ENCODE measurements at places on chromosomes 16 and 17.

- no peak for DNase-seq
These were observed 35.0 kb downstream of the GAN start for GRCh38 chr16:81349608-81350305.

DNA sequence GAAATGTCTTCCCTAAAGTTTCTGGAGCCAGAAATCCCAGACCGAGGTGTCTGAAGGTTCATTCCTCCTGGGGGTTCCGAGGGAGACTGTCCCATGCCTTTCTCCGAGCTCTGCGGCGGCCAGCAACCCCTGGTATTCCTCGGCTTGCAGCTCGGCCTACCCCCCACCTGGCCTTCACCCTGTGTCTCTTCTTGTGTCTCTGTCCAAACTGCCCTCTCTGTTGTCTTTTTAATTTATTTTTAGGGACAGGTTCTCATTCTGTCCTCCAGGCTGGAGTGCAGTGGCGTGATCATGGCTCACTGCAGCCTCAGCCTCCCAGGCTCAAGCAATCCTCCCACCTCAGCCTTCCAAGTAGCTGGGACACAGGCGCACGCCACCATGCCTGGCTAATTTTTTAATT lies 211.7 kb downstream of the SEC14L1 start:
- DNase-seq, result no peak

GRCh38 chr17:18002171-18002570 lies 29.5 kb downstream of the DRC3 start:
- DNase-seq, result no peak

- DNase-seq, result no peak
These were observed 5.0 kb upstream of the ZNF750 start for GRCh38 chr17:82844796-82845162.

- no peak for DNase-seq
These were observed 61.4 kb downstream of the ZDHHC7 start for GRCh38 chr16:84949772-84950436.

GRCh38 chr16:68035227-68035626 lies 12.1 kb downstream of the DUS2 start:
- DNase-seq, result no peak

DNA sequence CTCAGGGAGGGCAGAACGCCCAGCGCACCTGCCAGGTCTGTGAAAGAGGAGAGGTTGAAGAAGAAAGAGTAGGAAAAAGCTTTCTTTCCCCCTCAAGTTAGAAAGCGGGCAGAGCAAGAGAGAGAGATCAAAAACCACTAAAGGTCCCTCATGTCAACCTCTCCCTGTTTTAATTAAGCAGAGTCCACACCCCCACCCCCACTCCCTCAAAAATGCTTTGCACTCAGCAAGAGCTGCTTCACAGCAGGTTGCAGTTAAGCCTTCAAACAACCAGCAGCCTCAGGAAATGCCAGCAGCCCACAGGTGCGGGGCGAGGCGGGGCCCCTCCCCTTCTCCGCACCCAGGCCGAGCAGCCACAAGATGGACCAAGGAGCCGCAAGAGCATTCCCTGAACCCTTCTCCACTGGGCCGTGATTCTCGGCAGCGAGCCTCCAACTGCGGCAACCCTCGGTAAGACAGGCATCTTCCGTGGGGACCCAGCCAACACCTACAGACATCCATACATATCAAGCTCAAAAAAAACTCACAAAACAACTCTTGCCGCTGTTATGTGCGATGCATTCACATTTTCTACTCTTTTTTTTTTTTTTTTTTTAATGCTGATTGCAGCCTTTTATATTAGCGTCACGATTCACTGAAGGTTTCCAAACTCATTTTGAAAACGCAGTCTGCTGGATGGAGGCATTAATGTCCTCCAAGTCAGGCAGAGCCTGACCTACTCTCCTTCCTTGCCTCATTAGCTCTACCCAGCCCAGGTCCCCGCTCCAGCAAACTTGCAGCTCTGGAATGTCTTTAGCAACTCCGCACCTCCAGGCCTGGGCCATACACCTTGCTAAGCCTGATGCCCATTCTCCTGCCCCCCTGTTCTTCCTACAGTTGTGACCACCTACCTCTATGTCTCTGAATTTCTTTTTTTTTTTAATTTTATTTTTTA lies 66.1 kb downstream of the AXIN2 start:
- no peak for DNase-seq

DNA sequence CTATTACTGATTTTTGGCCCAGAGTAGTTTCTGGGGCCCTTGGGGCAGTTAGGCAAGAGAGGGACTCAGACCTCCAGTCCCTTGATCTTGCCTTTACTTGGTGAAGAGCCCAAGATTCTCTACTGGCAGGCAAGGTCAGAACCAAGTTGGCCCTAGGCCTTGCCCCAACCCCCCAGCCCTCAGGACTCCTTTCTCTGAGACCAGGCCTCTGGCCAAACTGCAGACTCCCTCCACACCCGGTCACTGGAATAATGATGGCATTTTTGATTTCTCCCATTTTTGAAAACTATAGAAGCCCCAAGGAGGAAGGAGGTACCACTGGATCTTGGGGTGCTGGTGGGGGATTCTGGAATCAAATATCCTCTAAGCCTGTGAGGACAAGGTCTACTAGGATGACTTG lies 18.0 kb upstream of the HOXB9 start:
- no peak for DNase-seq

GRCh38 chr16:65782611-65783600 lies 583.6 kb upstream of the CDH5 start:
- DNase-seq, result no peak

DNA sequence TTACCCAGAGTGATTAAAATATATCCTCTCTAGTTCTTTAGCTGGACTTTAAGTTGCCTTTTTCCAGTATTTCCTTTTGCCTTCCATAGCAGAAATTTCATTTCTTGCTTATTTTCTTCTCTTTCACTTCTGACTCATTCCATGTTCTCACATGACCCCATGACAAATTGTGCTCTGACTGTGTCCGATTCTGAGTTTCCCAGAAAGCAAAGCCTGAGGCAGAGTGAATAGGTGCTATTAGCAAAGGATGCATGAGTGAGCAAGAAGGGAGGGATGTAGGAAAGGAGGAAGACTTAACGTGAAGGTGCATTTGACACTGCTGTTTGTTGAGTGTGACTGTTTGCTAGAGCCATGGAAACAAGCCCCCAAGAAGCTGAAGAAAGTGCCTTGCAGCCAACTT lies 82.6 kb upstream of the CNTNAP4 start:
- no peak for DNase-seq

GRCh38 chr17:76566988-76567431 lies 18.6 kb downstream of the ST6GALNAC2 start:
- no peak for DNase-seq

DNA sequence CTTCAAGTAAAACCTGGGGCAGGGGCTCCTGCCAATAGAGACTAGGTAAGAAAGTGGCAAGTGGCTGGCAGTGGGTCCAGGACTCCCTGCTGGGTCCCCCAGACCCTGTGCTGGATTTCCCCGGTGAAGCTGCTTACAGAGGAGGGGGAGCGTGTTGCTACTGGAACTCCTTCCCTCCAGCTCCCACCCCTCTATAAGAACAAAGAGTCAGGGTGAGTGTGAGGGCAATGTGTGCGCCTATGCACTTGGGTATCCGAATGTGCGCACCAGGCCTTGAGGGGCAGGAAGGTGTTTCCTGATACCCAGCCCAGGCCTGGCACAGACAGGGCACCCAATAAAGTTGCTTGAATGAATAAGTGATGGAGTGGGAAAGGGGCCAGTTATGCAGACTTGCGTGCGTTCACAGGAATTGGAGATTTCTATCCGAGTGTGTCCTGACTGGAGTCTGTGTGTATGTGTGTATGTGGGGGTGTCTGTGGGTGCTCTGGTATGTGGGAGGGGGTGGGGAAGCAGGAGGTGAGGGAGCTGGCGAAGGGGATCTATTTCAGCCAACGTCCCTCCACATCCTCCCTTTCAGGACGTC lies 11.7 kb downstream of the NEUROD2 start:
- DNase-seq, result no peak

- no peak for DNase-seq
These were observed 20.7 kb upstream of the LRRC37A start for GRCh38 chr17:46274238-46274637.

GRCh38 chr17:27546624-27547300 lies 84.2 kb upstream of the LGALS9 start:
- no peak for DNase-seq

DNA sequence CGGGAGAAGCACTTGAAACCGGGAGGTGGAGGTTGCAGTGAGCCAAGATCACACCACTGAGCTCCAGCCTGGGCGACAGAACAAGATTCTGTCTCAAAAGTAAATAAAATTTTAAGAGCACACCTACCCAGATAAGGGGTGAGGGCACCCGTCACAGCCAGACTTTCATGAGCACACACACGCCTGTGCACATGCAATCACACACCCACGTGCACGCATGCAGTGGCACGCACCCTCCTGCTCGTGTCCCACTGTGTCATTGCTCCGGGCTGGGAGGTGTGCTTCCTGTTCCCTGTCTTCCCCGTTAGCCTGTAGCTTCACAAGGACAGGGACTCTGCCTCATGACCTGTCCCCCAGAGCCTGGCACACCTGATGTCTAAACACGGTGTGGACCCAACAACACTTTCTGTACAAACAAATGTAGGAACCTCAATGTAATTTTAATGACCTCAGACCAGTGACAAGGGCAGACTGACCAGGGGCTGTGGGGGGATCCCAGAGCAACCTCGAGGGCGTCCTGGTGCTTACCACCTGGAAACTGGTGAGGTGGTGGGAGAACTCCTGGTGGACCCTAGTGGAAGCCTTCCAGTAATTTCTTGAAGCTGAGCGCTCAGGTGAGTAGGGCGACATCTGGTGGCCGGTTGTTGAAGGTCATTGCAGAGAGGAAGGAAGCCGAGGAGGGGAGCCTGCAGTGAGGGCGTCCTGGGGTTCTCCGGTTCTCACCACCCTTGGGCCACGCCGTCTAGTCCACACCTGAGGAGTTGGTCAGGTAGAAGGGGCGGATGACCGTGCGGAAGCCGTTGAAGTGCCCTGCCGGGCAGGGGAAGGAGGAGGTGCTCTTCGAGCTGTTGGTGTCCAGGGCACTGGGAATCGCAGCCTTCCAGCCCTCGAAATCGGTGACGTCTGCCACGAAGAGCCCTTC lies 8.6 kb downstream of the LGALS3BP start:
- DNase-seq, result peak; percentile 83

GRCh38 chr16:48450367-48450766 lies 65.2 kb upstream of the SIAH1 start:
- DNase-seq, result no peak

DNA sequence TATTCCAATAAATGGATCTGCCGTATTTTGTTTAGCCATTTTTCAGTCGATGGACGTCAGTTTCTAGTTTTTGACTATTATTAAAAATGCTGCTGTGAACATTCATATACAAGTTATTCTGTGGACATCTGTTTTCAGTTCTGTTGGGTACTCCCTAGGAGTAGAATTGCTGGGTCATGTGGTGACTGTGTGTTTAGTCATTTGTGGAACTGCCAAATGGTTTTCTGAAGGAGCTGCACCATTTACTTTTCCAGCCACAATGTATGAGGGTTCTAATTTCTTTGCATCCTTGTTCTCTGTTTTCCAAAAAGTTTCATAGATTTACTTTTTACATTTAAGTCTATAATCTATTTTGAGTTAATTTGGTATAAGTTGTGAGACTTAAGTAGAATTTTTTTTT lies 29.5 kb downstream of the CYLD start:
- DNase-seq, result no peak

DNA sequence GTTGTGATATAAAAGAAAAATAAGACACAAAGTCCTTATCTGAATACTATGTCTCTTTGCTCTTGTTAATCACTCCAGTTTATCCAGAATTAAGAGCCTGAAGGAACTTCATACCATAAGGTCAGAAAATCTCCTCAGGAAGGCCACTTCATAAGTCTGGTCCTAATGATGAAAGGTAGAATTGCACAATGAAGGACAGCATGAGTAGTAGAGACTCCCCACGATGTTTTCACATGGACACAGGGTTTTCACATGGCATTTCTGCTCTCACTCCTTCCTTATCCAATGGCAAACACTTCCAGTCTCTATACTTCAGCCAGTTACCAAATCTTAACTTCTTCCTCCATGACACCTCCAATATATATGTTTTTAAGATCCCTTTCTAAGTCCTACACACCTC lies 10.2 kb upstream of the C17orf78 start:
- DNase-seq, result no peak

DNA sequence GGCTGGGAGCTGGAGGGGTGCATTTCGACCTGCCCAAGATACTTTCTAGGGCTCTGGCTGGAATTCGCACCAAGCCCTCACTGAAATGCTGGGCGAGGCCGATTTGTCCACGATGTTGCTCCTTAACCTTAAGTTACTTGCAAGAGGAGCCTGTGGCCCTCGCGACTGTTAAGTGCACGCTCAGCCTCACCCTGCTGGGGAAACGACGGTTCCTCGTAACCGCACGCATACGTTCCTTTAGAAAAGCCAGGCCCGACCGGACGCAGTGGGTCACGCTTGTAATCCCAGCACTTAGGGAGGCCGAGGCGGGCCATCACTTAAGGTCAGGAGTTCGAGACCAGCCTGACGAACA lies 607 bp upstream of the NCOR1 start:
- DNase-seq, result no peak

GRCh38 chr17:2814481-2815341 lies 18.5 kb downstream of the RAP1GAP2 start:
- peak; percentile 82 for DNase-seq

- no peak for DNase-seq
These were observed 1.7 kb downstream of the ANKRD13B start for GRCh38 chr17:29594519-29595090.

GRCh38 chr17:18999911-19000310 lies 4.7 kb downstream of the FAM83G start:
- DNase-seq, result no peak

DNA sequence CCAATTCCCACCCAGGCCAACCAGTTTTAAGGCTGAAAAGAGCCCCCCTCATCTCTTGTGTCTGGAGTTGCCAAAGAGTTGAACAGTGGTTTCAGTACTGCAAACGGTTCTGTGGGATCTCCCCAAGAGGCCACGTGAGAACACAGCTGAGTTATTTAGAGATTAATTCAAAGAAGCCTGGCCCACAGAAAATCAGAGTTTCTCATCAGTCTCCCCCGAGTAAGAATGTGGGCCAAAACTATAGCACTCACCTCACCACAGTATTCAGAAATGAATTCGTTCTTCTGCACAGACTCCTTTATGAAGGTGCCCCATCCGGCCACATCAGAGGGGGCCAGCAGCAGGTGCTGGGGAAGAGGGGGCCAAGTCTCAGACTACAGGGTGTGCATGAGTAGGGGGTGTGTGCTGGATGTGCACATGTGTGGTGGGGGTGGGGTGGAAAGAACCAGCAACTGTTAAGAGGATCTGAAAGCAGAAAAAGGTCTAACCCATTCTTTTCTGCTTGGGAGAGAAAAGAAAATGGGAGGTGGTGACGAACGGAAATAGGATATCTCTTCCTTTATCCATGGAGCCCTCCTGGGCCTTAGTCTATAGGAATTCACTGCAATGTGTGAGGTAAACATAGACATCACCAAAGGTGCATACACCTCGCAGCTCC lies 22.6 kb downstream of the CNTNAP1 start:
- DNase-seq, result no peak

- DNase-seq, result no peak
These were observed 15.9 kb downstream of the PSMB3 start for GRCh38 chr17:38768417-38768816.

- DNase-seq, result no peak
These were observed 43.2 kb downstream of the CUEDC1 start for GRCh38 chr17:57911834-57912673.

DNA sequence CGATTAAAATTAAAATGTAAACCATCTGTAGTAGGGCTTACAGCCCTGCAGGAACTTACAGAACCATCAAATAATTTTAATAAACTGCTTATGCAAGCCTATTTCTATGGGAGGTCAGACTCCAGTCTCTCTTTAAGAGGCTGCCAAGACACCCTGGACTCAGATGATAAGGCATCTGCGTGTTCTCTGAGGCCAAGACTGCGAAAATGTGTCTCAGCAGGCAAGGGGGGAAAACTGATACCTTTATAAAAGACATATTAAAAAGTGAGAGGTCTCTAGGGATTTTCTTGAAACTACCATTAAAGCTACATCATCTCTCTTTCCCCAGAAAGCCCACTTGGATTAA lies 32.2 kb downstream of the MPHOSPH6 start:
- DNase-seq, result no peak

All from activated CD4-positive, CD25-positive, alpha-beta regulatory T cell treated with anti-CD3 and anti-CD28 coated beads, Interleukin-2, amount 50 U/mL, for 72 hours (primary cell).